A673 (cell line): ENCODE measurements at places on chromosomes 13 and 19.

GRCh38 chr13:46893798-46894560 lies 2.9 kb downstream of the HTR2A start:
- no peak overlapping the region for H3K27ac ChIP-seq
- peak overlapping the region; percentile 48 for H3K4me3 ChIP-seq
- H3K4me1 ChIP-seq, result peaks cover 22% of the 10 kb centered on the region
- peak; percentile 68 for DNase-seq
- no peaks in the 10 kb centered on the region for H3K36me3 ChIP-seq
- peaks cover 43% of the 10 kb centered on the region for H3K27me3 ChIP-seq

DNA sequence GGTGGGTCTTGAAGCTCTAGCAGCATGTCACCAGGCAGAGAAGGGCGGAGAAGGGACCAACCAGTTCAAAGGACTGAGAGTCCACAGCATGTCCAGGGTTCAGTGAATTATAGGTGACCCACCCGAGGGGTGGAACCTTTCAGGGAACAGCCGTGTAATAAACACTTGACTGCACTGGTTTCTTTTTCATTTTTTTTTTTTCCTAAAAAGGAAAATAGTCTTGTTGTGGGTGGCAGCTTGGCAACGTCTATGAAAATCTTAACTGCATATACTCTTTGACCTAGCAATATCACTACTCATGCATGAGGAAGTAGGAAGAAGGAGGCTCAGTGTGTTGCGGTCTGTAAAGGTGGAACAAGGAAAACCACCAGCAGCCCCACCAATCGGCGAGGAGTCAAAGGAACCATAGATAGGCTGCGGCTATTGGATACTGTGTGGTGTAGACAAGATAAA lies 13.0 kb upstream of the MYH14 start:
- no peak for DNase-seq
- H3K27ac ChIP-seq, result no peak overlapping the region
- H3K27me3 ChIP-seq, result no peaks in the 10 kb centered on the region

GRCh38 chr19:32879741-32880140 lies 10.2 kb upstream of the SLC7A9 start:
- H3K36me3 ChIP-seq, result no peaks in the 10 kb centered on the region
- H3K4me1 ChIP-seq, result no peaks in the 10 kb centered on the region
- no peak overlapping the region for H3K4me3 ChIP-seq

DNA sequence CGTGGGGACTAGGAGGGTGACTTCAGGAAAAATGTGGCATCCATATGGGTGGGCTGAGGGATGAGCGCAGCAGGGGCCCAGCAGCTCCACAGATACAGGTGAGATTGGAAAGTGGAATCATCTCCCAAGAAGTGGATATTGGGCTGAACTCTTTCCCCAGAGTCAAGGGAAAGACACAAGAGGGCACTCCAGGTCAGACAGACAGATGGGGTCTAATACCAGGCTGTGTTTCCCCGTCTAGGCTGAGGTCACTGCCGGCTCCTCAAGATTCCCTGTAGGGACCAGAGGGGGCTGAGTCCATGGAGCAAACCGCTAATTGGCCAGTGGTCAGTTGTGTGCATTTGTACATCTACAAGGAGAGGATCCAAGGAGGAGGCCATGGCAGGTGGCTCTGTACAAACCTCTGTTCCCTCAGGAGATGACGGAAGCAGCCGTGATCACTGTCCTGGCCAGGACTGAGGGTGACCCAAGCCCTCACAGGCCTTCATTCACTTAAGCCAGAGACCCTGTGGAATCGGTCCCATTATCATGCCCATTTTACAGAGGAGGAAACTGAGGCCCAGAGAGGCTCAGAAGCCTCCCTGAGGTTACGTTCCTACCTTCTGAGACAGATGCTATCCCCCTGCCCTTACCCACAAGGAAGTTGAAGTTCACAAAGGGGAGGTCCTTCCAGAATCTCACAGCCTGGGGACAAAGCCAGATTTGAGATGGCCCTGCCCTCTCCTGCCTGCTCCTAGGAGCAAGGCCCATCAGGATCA lies 14.9 kb upstream of the IGLON5 start:
- H3K27me3 ChIP-seq, result no peaks in the 10 kb centered on the region
- H3K4me1 ChIP-seq, result no peaks in the 10 kb centered on the region
- no peak overlapping the region for H3K27ac ChIP-seq
- no peak for DNase-seq

GRCh38 chr13:82147526-82147925 lies 1734.7 kb downstream of the SLITRK1 start:
- no peak overlapping the region for H3K4me3 ChIP-seq
- no peak overlapping the region for H3K27ac ChIP-seq
- H3K36me3 ChIP-seq, result no peaks in the 10 kb centered on the region

DNA sequence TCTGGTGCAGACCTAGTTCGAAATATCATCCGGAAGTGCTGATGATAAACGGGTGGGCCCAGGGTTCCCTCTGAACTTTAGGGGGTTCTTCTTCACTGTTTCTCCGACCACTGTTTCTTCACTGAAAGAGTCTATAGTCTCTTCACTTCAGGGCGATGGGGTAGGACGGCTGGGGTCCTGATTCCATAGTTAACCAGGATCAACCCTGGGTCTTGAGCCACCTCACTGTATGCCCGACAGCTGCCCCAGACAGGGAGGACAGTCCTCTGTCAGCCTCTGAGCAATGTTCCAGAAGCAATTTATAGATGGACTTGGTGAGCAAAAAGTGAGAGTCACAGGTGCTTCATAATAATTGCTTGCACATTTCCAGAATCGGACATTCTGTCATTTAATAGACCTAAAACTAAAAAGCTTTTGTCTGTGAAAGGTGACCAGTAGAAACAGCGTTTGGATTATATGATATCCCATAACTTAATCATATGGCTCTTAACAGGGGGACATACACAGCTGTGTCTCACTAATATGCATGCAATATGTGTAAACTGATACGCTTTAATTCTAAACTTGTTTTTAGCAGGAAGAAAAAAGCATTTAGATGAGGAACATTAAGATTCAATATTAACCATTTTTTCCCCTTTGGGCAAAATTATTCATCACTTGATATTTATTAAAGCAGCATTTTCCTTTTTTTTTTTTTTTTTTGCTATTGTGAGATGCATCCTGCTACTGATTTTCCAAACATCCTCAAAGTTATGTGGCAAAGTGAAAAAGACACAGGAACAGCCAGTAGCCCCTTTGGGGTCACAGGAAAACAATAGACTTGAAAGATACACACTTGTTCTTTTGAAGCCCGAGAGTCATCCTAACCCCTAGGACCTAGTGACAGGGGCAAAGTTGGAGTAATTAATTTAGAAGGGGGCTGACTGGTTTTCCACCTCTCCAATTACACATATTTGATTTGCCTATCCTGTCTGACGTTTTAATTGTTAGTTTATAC lies 277.0 kb downstream of the ZNF536 start:
- no peaks in the 10 kb centered on the region for H3K36me3 ChIP-seq
- H3K27ac ChIP-seq, result no peak overlapping the region
- DNase-seq, result no peak
- no peak overlapping the region for H3K4me3 ChIP-seq

GRCh38 chr19:52190487-52191293 lies 838 bp downstream of the PPP2R1A start:
- peak overlapping the region; percentile 68 for H3K4me3 ChIP-seq
- peaks cover 26% of the 10 kb centered on the region for H3K36me3 ChIP-seq
- peaks cover 8% of the 10 kb centered on the region for H3K4me1 ChIP-seq
- no peaks in the 10 kb centered on the region for H3K27me3 ChIP-seq

- no peaks in the 10 kb centered on the region for H3K27me3 ChIP-seq
- no peak for DNase-seq
- no peak overlapping the region for H3K27ac ChIP-seq
- no peaks in the 10 kb centered on the region for H3K4me1 ChIP-seq
- no peaks in the 10 kb centered on the region for H3K36me3 ChIP-seq
Observed at GRCh38 chr13:76300688-76301087, 585.5 kb downstream of the KCTD12 start.

DNA sequence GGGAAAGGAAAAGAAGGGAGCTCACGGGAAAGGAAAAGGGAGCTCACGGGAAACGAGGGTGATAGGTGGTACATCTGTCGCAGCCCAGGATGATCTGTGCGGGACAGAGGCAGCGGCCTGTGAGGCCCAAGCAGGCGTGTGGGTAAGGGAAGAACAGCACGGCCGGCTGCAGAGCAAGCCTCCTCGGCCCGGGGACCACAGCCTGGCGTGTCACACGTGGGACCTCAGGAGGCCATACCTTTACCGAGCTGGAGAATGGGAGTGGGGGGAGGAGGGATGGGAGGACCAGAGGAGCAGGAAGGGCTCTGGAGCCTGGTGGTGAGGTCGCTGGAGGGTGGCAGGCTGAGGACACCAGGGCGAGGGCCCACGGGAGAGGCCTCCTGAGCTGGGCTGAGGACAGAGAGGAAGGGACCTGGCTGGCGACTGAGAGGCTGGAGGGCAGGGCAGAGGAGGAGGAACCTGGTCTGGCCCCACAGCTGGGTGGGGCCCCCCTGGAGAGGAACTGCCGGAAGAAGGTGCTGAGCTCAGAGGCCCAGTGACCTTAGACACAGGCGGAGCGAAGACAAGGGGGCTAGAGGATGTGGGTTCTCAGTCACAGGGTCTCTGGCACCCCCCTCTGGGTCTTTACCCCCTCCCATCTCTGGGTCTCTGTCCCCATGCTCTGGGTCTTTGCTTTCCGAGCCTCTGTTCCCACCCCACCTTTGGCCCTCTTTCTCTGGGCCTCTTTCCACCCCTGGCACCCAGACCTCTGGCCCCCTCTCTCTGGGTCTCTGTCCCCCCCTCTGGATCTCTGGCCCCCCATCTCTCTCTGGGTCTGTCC lies 2.9 kb upstream of the FTL start:
- H3K4me1 ChIP-seq, result peaks cover 30% of the 10 kb centered on the region
- H3K36me3 ChIP-seq, result peaks cover 12% of the 10 kb centered on the region
- H3K4me3 ChIP-seq, result no peak overlapping the region
- H3K27ac ChIP-seq, result peak overlapping the region; percentile 63

DNA sequence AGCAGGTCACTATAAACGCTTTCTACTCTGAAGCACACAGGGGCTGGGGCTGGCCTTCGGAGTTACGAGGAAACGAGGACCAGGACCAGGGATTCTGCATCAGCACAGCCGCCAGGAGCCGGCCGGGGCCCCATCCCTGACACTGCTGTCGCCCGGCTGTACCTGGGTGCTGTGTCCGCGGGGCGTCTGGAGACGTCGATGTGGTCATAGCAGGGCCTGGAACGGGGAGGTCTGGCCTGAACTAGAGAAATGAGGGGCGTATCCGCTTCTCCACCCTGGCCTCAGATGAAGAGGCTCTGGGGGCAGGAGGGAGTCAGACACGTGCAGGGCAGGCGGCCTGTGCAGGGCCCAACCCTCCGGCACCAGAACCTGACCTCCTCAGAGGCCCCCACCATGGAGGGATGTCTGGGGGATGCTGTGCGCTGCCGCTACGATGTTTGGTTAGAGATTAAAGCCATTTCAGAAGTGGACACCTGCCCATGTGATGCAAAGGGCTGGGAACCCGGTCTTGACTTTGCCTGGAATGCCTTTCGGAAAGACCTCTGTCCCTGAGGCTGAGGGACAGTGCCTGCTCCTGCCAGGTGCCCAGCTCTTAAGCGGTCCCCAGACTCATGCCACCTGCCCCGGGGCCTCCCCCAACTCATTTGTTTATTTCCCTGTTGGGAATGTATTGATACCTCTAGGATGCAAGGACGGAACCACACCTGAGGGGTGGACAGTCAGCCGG lies 21.4 kb downstream of the GAS6 start:
- no peaks in the 10 kb centered on the region for H3K36me3 ChIP-seq
- no peaks in the 10 kb centered on the region for H3K27me3 ChIP-seq
- DNase-seq, result no peak
- H3K27ac ChIP-seq, result no peak overlapping the region
- no peak overlapping the region for H3K4me3 ChIP-seq

DNA sequence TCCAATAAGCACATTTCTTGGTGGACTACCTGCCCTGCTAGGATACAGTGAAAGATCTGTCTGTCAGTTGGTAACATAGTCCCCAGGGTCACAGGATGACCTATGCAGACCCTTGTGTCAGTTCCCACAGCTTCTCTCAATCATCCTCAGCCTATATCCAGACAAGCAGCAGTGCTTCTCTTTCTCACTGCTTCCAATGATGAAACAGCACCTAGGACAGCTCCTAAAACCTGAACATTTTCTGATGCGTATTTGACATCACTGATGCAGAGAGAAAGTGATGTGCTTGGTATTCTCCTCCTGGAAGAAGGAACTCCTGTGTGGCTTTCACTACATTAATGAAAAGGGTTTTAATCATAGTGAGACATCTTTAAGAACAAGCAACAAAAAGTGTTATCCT lies 43.7 kb downstream of the ZNF557 start:
- no peak for DNase-seq
- H3K4me1 ChIP-seq, result no peaks in the 10 kb centered on the region
- H3K27me3 ChIP-seq, result no peaks in the 10 kb centered on the region
- no peak overlapping the region for H3K4me3 ChIP-seq
- no peaks in the 10 kb centered on the region for H3K36me3 ChIP-seq

DNA sequence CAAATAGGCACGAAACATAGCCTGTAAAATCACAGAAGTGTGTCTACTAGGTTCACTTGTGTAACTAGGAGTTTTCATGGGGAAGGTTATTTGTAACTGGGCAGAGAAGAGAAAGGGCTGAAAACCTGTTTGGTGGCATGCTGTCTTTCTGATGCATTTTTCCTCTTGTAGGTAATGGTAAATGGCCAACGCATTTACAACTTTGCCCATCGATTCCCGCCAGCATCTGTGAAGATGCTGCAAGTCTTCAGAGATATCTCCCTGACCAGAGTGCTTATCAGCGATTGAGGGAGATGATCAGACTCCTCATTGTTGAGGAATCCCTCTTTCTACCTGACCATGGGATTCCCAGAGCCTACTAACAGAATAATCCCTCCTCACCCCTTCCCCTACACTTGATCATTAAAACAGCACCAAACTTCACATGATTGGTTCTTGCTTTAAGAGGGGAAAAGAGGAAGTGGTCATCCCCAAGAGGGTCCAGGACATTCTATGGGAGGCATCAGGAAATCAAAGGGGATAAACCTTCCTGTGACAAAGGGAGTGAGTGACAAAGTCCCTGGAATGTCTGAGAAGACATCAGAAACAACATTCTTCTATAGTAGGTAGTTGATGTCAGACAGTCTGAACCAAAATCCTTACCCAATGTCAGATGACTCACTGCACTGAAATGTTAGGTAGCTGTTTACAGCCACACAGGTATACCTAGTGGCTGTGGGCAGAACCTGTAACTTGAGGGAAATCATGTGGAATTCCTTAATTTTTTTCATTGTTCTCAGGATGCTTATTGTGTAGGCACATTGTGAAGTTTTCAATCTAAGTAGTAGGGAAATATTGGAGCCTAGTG lies 5.0 kb downstream of the LGALS14 start:
- no peak overlapping the region for H3K4me3 ChIP-seq
- no peak overlapping the region for H3K27ac ChIP-seq
- no peaks in the 10 kb centered on the region for H3K4me1 ChIP-seq
- H3K36me3 ChIP-seq, result no peaks in the 10 kb centered on the region

- H3K27ac ChIP-seq, result no peak overlapping the region
- DNase-seq, result no peak
Observed at GRCh38 chr19:2865334-2866100, 1.6 kb upstream of the ZNF556 start.

GRCh38 chr13:33381906-33382305 lies 96.4 kb upstream of the STARD13 start:
- no peak overlapping the region for H3K4me3 ChIP-seq
- H3K36me3 ChIP-seq, result no peaks in the 10 kb centered on the region
- no peak overlapping the region for H3K27ac ChIP-seq
- DNase-seq, result no peak

- H3K4me3 ChIP-seq, result no peak overlapping the region
- no peaks in the 10 kb centered on the region for H3K36me3 ChIP-seq
- H3K27ac ChIP-seq, result no peak overlapping the region
- peaks cover 7% of the 10 kb centered on the region for H3K4me1 ChIP-seq
Observed at GRCh38 chr19:410243-410781, 1.4 kb upstream of the C2CD4C start.

GRCh38 chr19:15776991-15777970 lies 10.2 kb upstream of the OR10H5 start:
- no peaks in the 10 kb centered on the region for H3K27me3 ChIP-seq
- no peak overlapping the region for H3K27ac ChIP-seq
- no peak overlapping the region for H3K4me3 ChIP-seq
- no peaks in the 10 kb centered on the region for H3K36me3 ChIP-seq
- no peaks in the 10 kb centered on the region for H3K4me1 ChIP-seq
